Upper lobe of right lung (tissue), 1 donor: ENCODE measurements at places on chromosomes 7 and 10. TPM values are rescaled to one million over a fixed set of nuclear protein-coding genes. Genes with fewer than 3 reads are reported as not detected.

DNA sequence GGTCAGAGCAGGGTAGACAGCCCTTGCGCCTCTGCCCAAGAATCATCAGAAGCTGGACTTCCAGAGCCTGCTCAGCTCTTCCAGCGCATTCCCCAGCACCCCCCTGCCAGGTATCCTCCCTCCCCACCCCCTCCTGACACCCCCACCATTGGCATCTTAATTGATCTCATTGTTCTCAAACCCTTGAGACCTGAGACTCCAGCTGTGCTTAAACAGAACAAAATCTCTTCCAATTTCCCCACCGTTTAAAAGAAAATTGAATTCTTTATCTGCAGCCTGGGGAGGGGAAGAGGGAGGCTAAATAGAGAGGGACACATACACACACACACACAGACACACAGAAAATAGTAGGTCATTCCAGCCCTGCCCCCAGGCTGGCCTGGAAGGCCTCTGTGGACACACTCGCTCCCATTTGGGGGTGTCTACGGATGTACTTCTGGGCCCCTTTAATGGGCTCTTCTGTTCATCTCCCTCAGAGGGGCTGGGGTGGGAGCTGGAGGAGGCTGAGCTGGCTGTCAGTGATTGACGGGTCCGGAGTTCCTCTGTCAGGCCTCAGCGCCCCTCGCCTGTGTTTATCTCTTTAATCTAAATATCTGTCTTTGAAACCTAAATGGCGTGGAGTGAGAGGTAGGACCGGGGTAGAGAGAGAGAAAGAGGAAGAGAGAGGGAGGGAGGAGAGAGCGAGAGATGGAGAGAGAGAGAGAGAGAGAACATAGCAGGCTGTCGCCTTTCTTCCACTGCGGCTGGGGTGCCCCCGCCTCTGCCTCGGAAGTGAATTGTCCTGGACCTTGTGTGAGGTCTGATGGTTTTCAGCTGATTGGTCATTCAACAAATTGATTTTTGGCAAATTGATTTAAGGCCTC lies 61.7 kb downstream of the C10orf105 start:
- no peak for DNase-seq

DNA sequence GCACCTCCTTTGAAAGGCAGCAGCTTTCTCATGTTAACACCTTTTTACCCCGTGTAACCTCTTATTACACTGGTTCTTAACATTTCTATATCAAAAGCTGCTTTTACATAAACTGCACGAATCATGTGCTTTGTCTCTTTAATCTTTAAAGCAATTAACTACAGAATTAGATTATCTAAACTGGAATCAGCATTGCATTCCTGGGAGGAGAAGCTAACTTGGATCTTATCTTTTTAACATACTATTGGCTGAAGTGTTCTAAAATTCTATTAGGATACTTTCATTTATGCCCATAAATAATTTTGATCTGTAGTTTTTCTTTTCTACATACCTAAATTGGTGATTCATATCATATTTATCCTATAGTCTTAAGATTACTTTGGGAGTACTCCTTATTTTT lies 428.4 kb upstream of the IGFBP3 start:
- DNase-seq, result no peak

DNA sequence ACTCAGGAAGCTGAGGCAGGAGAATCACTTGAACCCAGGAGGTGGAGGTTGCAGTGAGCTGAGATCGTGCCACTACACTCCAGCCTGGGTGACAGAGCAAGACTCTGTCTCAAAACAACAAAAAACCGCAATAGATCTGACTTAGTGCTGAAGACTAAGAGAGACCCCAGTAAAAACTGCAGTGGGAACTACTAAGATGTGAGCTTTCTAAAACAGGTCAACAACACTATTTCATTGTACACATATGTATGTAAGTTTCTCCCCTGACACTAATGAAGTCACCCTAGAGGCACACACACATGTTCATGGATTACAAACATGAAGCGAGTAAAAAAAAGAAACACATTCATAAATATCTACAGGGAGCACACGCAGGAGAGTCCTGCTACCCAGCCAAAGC lies 68.3 kb downstream of the PDE1C start:
- DNase-seq, result no peak

DNA sequence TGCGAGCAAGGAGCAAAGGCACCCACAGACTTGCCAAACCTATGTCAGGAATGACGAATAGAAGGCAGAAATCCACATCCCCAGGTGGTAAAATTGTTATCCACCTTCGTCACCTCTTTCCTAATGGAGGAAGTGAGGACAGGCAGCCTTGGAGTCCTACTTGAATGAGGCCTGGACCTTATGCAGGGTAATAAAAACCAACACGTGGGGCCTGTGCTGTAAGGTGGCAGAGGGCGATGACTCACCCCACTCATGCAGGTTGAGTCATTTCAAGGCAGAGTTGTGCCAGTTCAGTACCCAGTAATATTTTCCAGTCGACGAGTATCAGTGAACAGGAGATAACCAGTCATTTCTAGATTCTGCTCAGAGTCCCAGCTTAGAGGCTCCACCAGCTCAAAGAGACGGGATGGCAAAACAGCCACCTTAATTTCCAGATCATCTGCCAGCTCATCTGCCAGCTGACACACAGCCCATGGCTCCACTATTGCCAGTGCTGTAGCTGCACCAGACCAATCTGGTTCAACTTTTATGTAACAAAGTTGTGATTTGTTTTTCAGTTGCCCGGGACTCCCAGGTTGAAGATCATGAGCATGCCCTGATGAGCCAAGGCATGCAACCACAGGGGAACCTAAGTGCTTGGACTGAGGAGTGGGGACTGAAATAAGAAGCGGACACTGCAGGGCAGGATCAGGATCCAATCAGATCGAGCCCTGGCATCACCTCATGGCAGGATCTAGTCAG lies 176.2 kb upstream of the ITGB1 start:
- peak; percentile 75 for DNase-seq

- DNase-seq, result no peak
Measured at GRCh38 chr10:118596426-118597124, 1.1 kb upstream of the PRLHR start.

DNA sequence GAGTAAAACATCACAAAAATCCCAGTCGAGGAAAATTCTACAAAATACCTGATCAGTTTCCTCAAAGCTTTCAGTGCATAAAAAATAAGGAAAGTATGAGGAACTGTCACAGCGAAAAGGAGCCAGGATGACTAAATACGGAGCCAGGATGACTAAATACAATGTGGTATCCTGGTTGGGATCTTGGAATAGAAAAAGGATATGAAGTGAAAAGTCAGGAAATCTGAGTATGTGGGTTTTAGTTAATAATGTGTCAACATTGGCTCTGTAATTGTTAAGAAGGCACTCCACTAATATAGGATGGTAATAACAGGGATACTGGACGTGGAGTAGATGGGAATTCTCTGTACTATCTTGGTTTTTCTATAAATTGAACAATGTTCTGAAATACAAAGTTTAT lies 175.5 kb downstream of the SUGCT start:
- DNase-seq, result no peak

GRCh38 chr7:81165070-81165469 lies 246.2 kb upstream of the SEMA3C start:
- DNase-seq, result no peak

DNA sequence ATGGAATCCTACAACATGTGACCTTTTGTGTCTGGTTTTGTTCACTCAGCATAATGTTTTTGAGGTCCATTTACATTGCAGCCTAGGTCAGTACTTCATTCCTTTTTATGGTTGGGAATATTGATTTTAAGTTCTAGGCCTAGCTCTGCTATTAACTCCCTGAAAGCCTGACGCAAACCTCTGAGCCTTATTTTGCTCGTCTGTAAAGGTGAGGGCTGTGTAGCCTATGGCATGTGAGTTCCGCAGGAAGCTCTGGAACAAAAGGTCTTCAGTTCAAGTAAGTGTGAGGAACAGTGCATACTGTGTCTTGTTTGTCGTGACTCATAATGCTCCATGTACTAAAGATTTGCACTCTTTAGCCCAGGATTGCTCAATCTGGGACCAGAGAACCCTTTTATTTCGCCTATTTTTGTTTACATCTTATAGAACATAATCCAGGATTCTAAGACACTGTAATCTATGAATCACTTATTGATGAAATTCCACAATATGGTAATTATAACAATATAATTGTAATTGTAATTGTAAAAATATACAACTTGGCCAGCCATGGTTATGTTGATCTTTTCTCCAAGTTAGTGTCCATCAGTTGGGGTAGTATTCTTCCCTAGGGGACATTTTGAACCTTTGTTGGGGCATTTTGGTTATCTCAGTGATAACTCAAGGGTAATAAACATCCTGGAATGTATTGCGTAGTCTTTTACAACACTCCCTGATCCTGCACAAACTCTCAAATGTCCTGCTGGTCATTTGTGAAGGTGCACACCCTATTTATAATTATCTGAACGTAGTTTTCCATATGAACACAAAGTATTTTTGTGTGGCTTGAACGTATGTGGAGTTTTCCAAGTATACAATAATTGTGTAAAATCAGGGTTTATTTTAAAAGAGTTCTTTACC lies 184.7 kb downstream of the VTI1A start:
- no peak for DNase-seq

DNA sequence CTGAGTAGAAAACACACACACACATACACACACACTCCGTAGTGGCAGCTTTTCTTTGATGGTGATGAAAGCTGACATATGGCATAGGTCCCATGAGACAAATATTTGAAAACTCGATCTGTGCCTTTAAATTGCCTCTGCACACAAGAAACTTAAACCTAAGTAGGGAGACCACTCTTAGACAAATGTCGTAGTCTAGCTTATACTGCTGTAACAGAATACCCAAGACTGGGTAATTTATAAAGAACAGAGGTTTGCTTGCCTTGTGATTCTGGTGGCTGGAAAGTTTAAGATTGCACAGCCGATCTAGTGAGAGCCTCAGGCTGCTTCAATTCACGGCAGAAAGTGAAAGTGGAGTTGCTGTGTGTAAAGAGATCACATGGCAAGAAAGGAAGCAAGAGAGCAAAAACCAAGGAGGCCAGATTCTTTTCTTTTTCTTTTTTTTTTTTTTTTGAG lies 489.4 kb upstream of the SORCS1 start:
- DNase-seq, result no peak

DNA sequence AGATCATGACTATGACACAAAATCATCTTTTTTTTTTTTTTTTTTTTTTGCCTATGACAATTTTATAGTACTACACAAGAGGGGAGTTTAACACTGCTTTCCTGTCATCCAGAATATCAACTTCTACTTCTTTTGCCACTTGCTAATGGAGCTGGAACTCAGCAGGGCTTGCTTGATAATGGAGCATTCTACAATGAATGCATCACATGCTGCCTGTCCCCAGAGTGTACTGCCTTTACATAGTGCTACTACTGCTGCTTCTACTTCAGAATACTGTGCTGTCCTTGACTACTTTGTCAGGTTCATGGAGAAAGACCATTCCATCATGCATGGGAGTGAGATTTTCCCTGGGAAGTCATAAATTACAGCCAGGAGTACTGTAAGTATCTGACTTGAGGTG lies 338.6 kb upstream of the SEMA3A start:
- no peak for DNase-seq

DNA sequence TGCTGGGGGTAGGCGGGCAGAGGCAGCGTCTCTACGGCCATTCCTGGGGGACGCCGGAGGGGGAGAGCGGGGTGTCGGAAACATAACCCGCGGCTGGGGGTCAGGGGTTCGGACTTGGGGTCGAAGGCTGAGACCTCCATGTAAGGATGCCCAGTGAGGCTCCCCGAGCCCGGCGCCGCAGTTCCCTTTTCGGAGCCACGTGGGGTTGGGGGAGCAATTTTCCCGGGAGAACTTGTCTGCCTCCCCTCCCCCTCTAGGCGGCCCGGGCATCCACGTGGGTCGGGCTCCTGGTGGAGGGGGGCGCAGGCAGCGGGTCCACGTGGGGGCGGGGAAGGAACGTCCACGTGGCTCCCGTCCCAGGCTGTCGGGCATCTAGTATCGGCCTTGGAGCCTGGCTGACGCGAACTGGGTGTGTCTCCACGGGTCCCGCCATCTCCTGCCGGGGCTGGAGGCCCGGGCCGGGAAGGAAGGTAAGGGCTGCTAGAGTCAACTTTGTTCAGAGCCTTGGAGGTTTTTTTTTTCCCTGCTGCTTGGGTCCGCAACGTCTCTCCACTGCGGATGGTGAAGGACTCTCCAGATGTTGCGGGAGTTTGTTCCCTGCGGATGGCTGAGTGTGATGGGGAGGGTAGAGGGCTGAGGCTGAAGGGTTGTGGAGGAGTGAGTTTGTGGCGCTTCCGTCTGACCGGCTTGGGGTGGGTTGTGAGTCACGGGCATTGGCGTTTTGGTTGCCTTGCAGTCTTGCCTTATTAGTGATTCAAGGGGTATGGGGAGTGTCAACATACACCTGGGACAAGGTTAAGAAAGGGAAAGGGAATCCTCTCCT lies 744 bp downstream of the PPRC1 start:
- peak; percentile 90 for DNase-seq

GRCh38 chr7:98107313-98107721 lies 655 bp downstream of the LMTK2 start:
- DNase-seq, result no peak

CDHR1 gene
- total RNA-seq, result 0.35 TPM

MYH16 gene
- not detected for total RNA-seq
